ENCODE measurements at places on chromosomes 16 and 17. TPM values are rescaled to one million over a fixed set of nuclear protein-coding genes. Genes with fewer than 3 reads are reported as not detected.

GRCh38 chr16:85275533-85276249, 163.4 kb upstream of the CIBAR2 start:
- DNase-seq = peak; percentile 75

DNA sequence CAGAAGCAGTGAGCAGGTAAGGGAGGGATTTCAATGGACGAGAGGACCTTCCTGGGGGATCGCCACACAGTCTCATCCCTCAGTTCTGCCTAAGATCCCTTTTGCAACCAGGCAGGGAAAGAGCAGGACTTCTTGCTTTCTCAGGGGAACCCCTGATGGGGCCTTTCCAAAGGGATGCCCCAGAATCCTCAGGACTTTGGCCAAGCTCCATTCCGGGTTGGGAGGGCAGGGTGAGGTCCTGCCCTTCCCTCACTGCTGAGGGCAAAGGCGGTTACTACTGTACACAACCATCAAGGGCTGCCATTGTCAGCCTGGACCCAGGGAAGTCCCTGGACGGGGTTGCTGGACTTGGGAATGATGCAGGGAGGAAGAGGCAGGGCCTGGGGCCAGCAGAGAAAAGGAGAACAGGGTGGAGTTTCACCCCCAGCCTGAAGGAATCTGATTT, 9.7 kb downstream of the PRR29 start:
- DNase-seq = no peak

GRCh38 chr16:17229766-17230165, 241.0 kb downstream of the XYLT1 start:
- DNase-seq = no peak

- no peak for DNase-seq
Observed at GRCh38 chr17:5120036-5120435, 4.2 kb downstream of the USP6 start.

The IKZF3 gene
- 0.22 TPM for total RNA-seq

DNA sequence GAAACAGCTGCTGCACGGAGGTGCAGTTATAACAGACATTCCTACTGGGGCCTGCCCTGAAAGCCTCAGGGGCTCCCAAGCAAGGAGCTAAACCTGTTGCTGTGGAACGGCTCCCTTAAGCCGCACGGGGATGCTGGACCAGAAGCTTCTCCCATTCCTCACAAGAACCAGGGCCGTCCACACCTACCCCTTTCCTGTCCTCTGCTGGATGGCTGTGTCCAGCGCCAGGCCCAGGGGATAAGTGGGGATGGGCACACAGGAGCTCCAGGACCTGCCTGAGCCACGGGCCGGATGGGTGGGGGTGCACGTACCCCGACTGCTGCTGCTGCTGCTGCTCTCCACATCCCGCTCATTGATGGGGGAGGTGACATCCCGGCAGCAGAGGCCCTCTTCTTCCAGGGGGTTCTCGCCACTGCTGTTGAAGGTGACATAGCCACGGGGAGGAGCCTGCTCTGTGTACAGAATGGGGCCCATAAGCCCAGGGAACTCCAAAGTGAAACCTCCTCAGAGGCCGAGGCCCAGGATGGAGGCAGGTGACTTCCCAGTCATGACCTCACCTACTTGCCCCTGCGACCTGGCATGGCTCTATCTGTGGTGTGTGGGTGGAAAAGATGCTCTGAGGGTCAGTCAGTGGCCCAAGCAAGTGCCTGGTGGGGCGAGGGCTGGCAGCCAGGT, 8.6 kb downstream of the NUDT16L1 start:
- DNase-seq = no peak
